ENCODE measurements at places on chromosomes 11 and 22.
A peak's percentile ranks its signal among the peaks of the same experiment; 100 is the strongest.

- DNase-seq = no peak
Observed at GRCh38 chr11:70440206-70440605, 41.9 kb downstream of the CTTN start.

DNA sequence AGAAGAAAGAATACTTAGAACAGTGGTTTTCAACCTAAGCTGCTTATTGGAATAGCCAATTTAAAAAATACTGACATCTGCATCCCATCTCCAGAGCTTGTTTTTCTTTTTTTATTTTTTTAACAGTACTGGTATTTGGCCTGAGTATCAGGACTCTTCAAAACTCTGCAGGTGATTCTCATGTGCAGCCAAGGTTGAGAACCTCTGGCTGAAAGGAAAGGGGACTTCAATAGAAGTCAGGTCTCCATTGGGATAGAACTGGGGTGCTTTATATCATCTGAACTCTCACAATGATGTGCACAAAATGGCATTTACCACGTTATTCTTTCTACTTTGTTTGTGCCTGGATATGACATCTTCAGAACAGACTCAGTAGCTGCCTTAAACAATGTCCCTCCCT, 55.3 kb downstream of the BBOX1 start:
- DNase-seq = no peak

- DNase-seq = no peak
Observed at GRCh38 chr11:72173291-72173690, 18.6 kb upstream of the FOLR1 start.

DNA sequence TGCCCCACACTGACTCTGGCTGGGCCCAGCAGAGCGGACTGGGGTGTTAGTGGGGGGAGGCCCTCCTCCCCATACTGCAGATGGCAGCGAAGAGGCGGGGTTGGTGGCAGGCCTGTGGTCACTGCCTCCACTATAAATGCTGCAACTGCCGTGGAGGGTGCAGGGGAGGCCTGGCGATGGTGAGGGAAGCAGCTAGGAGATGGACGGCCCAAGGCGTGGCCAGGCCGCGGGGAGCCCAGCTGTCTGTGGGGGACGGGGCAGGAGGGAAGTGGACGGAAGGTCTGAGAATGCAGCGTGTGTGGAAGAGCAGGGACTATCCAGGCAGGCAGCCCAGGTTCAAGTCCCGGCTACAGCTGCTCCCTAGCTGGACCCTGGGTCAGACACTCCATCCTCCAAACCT, 18.3 kb downstream of the DNAL4 start:
- no peak for DNase-seq

DNA sequence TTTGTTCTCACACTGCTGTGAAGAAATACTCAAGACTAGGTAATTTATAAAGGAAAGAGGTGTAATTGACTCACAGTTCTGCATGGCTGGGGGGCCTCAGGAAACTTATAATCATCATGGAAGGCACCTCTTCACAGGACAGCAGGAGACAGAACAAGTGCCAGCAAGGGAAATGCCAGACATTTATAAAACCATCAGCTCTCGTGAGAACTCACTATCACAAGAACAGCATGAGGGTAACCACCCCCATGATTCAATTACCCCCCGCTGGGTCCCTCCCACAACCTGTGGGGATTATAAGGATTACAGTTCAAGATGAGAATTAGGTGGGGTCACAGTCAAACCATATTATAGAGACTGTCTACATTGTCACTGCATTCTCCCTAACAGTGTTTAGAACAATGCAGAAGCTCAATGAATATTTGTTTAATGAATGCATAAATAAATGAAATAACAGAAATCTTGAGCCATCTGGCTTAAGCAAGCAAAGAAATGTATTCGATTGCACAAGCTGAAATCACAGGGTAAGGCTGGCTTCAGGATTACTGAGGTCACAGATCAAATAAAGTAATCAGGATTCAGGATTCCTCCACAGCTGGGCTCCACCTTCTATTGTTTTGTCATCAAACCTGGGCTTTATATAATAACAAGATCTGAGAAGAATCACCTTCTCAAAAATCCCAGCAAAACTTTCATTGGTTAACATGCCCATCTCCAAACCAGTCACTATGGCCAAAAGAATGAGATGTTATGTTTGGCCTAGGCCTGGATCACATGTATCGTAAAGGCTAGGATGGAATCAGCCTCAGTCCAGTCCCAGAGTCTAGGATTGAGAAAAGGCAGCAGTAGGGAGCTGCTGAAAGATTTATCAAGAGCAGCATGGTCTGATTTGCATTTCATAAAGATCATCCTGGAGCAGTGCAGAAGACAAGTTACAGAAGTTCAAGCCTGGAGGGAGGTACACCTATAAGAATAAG, 137.8 kb upstream of the UBASH3B start:
- DNase-seq = no peak

GRCh38 chr11:120811199-120811598, 212.7 kb upstream of the TBCEL start:
- DNase-seq = no peak

DNA sequence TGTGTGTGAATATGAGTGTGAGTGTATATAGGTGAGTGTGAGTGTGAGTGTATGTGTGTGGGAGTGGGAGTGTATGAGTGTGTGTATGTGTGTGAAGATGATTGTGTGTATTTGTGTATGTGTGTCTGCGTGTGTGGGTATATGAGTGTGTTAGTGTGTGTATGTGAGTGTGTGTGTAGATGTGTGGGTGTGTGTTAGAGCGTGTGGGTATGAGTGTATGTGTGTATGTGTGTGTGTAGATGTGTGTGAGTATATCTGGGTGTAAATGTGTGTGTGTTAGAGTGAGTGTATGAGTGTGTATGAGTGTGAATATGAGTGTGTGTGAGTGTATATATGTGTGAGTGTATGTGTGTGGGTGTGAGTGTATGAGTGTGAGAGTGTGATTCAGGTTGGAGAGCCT, 11.1 kb upstream of the LRRC10B start:
- DNase-seq = no peak

DNA sequence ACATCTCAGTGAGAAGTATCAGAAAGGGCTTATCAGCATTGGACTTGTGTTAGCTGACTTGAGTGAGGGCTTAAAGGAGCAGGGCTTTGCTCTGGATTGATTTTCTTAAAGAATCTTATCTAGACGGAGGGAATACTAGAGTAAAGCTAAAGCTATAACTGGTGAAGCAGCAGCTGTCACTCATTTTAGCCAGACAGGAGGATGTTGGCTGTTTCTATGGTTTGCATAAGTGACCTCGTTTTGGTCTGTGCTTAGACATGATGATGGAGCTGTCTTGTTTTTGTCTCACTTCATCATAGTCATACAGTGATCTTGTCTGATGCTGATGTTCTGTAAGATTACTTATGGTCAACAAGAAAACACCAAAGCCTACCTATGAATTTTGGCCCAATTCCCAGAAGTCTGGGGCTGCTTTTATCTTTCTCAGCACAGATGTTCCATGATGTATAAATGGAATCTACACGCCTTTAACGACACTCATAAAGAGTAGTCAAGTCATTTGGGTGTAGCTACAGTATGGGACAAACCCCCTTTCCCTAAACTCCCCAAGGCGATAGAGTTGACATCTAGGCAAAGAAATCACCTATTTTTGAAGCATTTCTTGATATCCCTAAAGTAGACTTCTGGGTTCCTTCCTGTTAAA, 77.5 kb upstream of the UCP3 start:
- DNase-seq = peak; percentile 4

GRCh38 chr11:70424765-70425344, 26.5 kb downstream of the CTTN start:
- no peak for DNase-seq

GRCh38 chr11:73306069-73306841, 1.8 kb upstream of the ARHGEF17 start:
- DNase-seq = no peak

GRCh38 chr11:87712391-87712790, 462.9 kb downstream of the RAB38 start:
- DNase-seq = no peak

GRCh38 chr11:134835561-134835960, 423.5 kb upstream of the B3GAT1 start:
- DNase-seq = no peak

DNA sequence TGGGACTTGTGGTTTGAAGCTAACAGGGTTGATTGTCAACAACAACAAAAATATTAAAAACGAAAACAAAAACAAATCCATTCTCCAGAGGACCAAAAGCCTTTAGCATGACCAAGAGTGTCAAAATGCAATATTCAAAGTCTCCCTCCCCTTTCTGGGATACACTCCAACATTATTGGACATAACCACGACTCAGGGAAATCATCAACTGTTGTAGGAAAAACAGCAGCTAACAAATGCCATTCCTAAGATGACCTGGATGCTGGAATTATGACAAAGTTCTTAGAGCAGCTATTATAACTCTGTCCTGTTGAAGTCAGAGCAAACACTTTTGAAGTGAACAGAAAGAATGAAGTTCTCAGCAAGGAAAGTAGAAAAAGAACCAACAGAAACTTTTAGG, 143.0 kb downstream of the TMEM135 start:
- no peak for DNase-seq

- DNase-seq = no peak
Observed at GRCh38 chr22:24496661-24497060, 1.5 kb downstream of the UPB1 start.

- no peak for DNase-seq
Observed at GRCh38 chr11:100730266-100730665, 43.2 kb downstream of the ARHGAP42 start.

Data from CD4-positive, alpha-beta T cell treated with Interleukin-15 for 4 hours (primary cell).